ENCODE measurements at places on chromosomes 4 and X. TPM values are rescaled to one million over a fixed set of nuclear protein-coding genes. Genes with fewer than 3 reads are reported as not detected.

DNA sequence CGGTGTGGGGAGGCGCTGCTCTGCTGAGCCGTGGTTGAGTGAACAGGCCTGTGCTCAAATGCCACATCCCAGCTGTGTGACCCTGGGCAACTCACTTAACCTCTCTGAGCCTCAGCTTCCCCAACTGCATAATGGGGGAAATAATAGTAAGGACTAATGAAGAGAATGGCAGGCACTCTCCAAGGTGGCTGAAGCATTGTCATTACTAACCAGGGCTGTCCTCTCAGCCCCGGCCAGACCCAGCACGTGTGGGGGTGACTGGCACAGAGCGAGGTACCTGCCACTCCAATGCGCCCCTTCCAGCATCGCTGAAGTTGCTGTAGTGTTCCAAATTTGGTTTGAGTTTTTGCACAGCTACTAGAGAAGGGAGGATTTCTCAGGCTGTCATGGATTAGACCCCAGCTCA lies 80.0 kb downstream of the ABLIM2 start:
- no peak for DNase-seq

DNA sequence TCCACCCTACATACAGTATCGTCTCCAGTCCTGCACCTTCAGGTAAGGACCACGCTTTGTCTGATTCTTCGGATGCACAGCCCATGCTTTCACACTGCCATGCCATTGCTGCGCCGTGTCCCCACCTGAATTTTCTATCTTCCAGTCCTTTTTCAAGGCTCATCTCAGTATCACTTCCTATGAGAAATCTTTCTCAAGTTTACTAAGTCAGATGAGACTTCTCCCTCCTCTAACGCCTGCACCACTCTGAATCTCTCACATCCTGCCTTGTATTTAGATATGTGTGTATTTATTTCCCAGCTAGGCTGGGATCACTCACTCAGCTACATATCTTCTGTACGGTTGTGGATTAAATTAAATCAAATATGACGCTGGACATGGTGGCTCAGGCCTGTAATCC lies 116.8 kb downstream of the SMIM20 start:
- DNase-seq: no peak

MGARP gene
- 0.20 TPM for total RNA-seq

FATE1 gene
- total RNA-seq: not detected

PLXNA3 gene
- total RNA-seq: 42.3 TPM

All from activated CD8-positive, alpha-beta memory T cell treated with anti-CD3 and anti-CD28 coated beads, Interleukin-2, amount 10 ng/mL, durations not matched to agents 7 days and 5 days (primary cell).